ENCODE measurements at places on chromosomes 12 and 14.

DNA sequence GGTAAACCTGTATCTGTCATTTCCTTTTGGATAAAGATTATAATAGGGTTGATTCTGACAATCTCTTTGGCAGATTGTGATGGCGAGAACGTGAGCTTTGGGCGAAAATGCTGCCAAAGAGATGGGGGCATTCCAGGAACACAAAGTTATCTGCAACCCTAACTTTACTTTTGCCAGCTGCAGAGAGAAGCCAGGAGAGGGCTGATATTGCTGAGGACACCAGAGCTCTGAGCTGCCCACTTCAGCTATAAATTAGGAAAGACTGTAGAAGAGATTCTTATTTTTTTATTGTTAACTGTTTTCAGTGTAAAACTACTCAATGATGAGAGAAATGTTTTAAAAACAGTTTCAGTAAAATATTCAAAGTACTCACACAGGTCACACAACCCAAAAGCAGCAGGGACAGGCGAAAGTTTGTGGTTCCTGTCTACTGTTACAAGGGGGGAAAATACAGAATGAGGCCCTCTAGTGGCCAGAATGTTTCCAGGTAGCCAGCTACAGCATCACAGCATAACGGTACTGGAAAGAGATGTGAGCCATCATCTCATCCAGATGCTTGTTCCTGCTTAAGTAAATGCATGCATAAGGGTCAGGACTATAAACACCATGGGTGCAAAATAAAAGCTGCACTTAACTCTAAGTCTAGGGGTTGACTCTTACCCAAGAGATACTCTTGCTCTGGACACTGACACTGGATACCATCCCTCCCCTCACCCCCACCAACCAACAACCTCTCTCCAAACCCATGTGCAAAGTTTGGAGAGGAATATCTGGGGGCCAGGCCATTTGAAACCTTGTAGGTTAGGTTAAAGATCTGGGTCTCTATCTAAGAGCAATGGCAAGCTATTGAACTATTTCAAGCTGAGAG lies 498.4 kb downstream of the RMST start:
- DNase-seq = no peak

DNA sequence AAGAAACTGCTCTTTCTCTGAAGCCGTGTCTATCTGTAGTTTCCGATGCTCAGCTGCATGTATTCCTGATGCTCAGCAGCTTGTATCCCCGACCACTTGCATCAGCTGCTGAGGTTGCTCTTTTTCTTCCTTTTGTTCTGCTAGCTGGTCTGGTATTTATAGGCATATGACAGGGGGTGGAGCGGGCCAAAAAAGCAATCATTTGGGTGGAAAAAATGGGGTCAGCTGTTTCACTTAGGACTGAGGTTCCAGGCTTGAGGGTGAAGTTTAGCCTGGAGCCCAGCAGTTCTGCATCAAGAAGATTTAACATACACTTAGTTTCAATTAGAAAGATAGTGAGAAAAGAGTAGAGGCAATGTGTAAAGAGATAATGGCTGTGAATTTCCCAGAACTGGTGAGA lies 23.6 kb upstream of the AMN1 start:
- no peak for DNase-seq

GRCh38 chr12:90870971-90871725 lies 83.8 kb downstream of the CCER1 start:
- DNase-seq = no peak

DNA sequence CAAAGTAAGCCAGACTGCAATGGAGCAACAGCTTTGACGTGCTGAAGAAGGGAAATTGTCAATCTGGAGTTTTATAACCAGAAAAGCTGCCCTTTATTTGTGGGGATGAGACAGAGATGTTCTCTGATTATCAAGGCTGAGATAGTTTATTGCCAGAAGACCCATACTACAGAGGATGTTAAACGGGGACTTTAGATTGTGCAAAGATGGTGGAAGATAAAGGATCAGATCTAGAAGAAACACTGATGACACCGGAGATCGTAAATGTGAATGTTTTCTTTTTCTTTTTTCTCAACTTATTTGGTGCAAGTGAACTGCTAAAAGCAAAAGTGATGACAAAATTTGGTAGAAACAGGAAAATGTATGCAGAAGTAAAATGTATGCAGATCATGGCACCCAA lies 178.3 kb upstream of the PLEKHG7 start:
- DNase-seq = no peak

- peak; percentile 40 for DNase-seq
These were observed 6.7 kb upstream of the MRPS35 start for GRCh38 chr12:27703720-27704452.

GRCh38 chr12:111238075-111238734 lies 130.7 kb downstream of the PHETA1 start:
- no peak for DNase-seq

DNA sequence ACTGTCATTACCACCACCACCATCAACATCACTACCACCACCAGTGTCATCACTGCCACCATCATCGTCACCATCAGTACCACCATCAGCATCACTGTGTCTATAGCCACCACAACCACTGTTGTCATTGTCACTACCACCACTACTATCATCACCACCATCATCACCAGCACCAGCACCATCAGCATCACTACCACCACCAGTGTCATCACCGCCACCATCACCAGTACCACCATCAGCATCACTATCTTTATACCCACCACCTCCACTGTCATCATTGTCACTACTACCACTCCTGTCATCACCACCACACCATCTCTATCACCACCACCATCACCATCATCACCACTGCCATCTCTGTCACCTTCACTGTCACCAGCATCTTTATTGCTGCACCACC lies 60.6 kb downstream of the BEGAIN start:
- no peak for DNase-seq

DNA sequence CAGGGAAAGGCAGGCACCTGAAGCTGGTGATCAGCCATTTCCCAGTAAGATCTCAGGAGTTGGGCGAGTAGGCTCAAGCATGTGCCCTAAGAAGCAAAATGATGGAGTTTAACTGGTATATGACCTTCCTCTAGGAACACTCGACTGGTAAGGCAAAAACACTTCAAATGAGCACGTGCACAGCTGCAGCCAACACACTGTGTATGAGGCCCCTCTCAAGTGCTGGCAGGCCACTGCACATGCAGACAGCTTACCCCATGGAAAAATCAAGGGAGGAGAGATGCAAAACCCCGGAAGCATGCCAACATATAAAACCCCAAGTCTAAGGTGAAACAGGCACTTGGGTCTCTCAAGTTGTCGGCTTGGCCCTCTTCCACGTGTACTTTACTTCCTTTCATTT lies 39.2 kb downstream of the TTLL5 start:
- DNase-seq = no peak

DNA sequence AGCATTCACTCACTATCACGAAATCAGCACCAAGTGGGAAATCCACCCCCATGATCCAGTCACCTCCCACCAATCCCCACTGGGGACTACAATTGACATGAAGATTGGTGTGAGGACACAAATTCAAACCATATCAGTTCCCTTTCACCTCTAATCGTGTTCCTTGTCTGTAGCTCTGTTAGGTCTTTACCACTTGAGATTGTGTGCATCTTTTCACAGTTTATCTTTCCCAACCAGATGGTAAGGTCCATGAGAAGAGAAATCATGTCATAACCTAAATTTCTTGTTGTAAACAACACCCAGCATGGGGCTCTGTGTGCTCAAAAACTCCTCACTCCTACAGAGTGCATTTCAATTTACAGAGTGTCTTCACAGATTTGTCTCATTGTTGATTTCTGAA lies 27.1 kb upstream of the PCED1B start:
- DNase-seq = no peak

- no peak for DNase-seq
These were observed 539.3 kb upstream of the TBX3 start for GRCh38 chr12:115223322-115223721.
